ENCODE measurements at places on chromosomes 4 and X.

- no peak for DNase-seq
These were observed 105.0 kb upstream of the NR0B1 start for GRCh38 chrX:30414144-30414543.

- DNase-seq = no peak
These were observed 102.0 kb upstream of the GATB start for GRCh38 chr4:151862766-151863165.

- DNase-seq = no peak
These were observed 137.2 kb upstream of the PGRMC2 start for GRCh38 chr4:128424527-128425497.

- no peak for DNase-seq
These were observed 82.2 kb downstream of the CC2D2A start for GRCh38 chr4:15551740-15552446.

GRCh38 chr4:116058129-116058528 lies 944.7 kb upstream of the NDST4 start:
- no peak for DNase-seq

DNA sequence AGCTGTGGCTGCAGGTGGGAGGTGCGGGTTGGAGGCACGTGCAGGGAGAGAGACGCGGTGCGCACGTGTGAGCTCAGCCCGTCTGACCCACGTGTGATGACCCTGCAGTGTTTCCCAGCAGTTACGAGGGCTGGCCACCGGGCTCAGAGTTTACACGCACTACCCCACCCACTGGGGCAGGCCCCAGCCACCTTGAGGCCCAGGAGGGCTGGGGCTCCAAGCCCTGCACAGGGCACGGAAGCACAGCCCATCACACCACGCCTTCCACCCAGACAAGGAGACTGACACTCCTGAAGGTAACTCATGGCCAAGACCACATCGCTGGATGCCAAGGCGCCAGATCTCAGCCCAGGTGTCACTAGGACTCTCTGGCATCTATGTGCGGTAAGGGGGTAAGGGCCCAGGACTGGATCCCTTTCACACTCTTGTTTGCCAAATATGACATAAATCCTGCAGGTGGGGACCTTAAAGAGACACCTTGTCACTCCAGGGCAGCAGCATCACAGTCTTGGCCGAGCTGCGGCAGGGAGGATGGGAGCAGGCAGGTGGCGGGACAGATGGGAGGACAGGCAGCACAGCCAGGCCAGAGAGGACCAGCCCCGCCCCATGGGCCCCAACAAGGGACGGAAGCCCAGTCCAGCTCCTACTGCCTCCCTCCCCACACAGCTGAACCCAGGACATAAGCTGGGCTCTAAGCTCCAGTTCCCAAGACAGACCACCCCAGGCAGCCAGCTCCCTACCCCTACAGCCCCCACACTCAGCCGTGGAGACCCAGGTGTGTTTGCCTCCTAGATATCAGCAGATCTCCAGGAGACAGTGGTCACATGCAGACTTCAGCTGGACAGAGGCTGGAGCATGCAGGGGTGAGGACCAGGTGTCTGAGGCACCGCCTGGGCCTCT lies 56.8 kb downstream of the ZFYVE28 start:
- DNase-seq = no peak

- no peak for DNase-seq
These were observed 85.8 kb upstream of the RPS6KA3 start for GRCh38 chrX:20352504-20352903.

- DNase-seq = no peak
These were observed 140.9 kb downstream of the HNRNPD start for GRCh38 chr4:82232891-82233290.
